ENCODE measurements at places on chromosomes 4 and X.

DNA sequence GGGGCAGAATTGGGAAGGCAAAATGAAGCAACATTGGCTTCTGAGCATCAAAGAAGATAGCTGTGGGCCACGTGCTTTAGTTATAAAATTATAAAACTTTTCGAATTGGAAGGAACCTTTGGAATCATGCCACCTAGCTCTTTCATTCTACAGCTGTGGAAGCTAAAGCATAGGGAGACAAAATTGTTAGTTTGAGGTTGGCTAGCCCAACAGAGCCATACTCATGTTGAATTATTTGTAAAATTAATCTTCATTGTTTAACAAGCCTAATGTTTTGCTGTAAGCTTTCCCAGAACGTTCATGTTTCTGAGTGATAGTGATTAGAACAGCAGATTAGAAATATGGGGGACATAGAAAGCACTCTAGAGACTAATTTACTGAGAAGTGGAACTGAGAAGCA is 35.9 kb downstream of the HHIP start:
- no peaks in the 10 kb centered on the region for H3K4me1 ChIP-seq
- no peaks in the 10 kb centered on the region for H3K27me3 ChIP-seq
- no peak overlapping the region for H3K4me3 ChIP-seq
- H3K36me3 ChIP-seq, result no peaks in the 10 kb centered on the region
- no peak overlapping the region for H3K27ac ChIP-seq

DNA sequence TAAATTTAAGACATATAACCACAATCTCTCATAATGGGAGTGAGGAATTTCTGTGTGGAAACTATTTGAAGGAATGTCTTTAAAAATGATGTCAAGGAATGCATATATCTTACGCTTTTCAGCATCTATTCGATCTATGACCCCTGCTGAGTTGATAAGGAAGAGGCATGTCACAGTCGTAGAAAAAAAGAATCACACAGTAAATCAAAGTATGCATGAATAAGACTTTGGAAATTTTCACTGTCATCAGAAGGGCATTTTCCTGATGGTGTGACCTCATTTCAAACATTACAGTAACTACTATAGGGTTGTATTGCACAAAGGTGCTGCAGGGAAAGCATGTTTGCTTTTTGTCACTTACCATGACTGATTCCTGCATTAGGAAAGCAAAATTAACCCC is 41.5 kb downstream of the REELD1 start:
- H3K36me3 ChIP-seq, result no peaks in the 10 kb centered on the region
- H3K27me3 ChIP-seq, result no peaks in the 10 kb centered on the region
- no peak overlapping the region for H3K4me3 ChIP-seq

GRCh38 chr4:141890279-141890678 is 253.9 kb downstream of the IL15 start:
- H3K36me3 ChIP-seq, result no peaks in the 10 kb centered on the region
- no peak overlapping the region for H3K27ac ChIP-seq
- no peak overlapping the region for H3K4me3 ChIP-seq
- peaks cover 5% of the 10 kb centered on the region for H3K4me1 ChIP-seq
- no peaks in the 10 kb centered on the region for H3K27me3 ChIP-seq

- no peak overlapping the region for H3K27ac ChIP-seq
- no peak overlapping the region for H3K4me3 ChIP-seq
- no peaks in the 10 kb centered on the region for H3K36me3 ChIP-seq
- no peak for DNase-seq
- H3K27me3 ChIP-seq, result no peaks in the 10 kb centered on the region
Measured at GRCh38 chr4:173436149-173436579, 37.2 kb upstream of the SCRG1 start.

DNA sequence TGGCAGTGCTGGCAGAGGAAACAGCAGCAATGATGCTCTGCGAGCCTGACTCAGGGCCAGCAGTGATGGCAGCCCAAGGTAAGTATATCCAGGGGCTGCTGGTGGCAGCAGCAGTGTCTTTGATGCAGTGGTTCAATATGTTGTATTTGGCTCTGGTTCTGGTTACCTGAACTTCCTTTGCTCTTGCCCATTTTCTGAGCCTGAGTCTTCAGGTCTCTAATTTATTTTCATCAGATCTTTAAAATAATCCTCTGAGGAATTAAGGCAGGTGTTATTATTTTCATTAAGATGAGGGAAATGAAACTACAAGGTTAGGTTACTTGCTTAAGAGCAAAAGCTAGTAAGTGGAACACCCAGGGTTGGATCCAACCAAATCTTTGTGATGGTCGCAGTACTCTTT is 102.8 kb upstream of the BMP2K start:
- no peak for DNase-seq
- no peaks in the 10 kb centered on the region for H3K36me3 ChIP-seq
- H3K27me3 ChIP-seq, result peaks cover 5% of the 10 kb centered on the region
- peaks cover 8% of the 10 kb centered on the region for H3K4me1 ChIP-seq

- H3K4me1 ChIP-seq, result no peaks in the 10 kb centered on the region
- no peak overlapping the region for H3K27ac ChIP-seq
- no peaks in the 10 kb centered on the region for H3K36me3 ChIP-seq
- H3K27me3 ChIP-seq, result no peaks in the 10 kb centered on the region
- DNase-seq, result no peak
Measured at GRCh38 chr4:36323816-36324419, 42.5 kb downstream of the DTHD1 start.

DNA sequence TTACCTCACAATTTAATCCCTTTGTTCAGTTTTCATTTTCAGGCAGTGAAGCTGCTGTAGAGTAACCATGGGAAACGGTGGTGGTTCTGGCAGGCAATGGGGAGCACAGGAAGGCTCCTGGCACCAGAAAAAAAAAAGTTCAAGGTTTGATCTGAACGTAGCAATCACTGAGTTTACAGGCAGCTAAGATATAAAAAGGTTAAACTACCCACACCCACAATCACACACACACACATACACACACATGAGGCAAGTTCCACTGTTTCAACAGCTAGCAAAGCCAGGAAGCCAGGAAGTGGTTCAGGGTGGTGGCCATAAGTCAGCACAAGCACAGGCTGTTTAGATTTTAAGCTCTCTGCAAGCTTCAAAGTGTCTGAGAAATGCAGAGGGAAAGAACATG is at the start of gene SULT1B1:
Gene SULT1B1 (minus strand): TSS at position 166 of the 400 bp plus-strand sequence. CDS start 5,403 bp downstream, outside the sequence.
- H3K36me3 ChIP-seq, result no peaks in the 10 kb centered on the region
- DNase-seq, result no peak
- no peak within 1 kb of the TSS for H3K4me3 ChIP-seq
- H3K27me3 ChIP-seq, result no peaks in the 10 kb centered on the region
- H3K4me1 ChIP-seq, result peaks cover 4% of the 10 kb centered on the region

DNA sequence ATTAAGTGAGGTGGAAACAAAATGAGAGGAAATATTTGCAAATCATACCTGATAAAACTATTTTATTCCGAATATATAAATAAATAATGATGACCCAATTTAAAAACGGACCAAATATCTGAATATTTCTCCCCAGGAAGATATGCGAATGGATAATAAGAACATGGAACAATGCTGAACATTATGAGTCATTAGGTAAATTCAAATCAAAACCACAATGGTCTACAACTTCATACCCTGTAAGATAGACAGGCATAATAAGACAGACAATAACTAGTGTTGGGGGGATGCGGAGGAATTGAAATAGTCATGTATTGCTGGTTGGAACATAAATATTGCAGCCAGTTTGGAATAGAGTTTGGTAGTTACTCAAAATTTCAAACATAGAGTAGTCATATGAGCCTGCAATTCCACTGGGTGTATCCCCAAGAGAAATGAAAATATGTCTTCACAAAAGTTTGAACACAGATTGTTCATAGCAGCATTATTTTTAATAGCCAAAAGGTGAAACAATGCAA is 47.6 kb upstream of the DRP2 start:
- no peak for DNase-seq
- H3K36me3 ChIP-seq, result peaks cover 3% of the 10 kb centered on the region
- H3K4me1 ChIP-seq, result no peaks in the 10 kb centered on the region
- no peaks in the 10 kb centered on the region for H3K27me3 ChIP-seq

DNA sequence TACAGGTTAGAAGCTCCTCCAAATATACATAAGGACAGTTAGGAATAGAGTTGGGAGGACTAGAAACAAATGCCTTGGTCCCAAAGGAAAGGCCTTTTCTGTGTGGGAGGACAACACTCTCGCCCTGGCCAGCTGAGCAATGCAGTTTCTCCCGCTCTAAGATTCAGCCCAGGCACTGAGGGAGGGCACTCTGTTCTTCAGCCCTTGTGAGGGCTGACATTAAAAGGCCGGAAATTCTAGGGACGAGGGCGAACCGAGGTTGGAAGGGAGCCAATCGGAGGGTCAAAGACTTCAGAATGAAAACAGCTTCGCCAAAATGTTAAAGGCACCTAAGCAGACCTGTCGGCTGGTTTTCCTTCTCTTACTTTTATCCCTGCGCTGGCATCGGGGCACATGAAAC is 2.9 kb upstream of the PTCHD1 start:
- H3K27ac ChIP-seq, result no peak overlapping the region
- H3K4me3 ChIP-seq, result peak overlapping the region; percentile 90
- H3K27me3 ChIP-seq, result peaks cover 96% of the 10 kb centered on the region
- H3K36me3 ChIP-seq, result no peaks in the 10 kb centered on the region
- no peak for DNase-seq

DNA sequence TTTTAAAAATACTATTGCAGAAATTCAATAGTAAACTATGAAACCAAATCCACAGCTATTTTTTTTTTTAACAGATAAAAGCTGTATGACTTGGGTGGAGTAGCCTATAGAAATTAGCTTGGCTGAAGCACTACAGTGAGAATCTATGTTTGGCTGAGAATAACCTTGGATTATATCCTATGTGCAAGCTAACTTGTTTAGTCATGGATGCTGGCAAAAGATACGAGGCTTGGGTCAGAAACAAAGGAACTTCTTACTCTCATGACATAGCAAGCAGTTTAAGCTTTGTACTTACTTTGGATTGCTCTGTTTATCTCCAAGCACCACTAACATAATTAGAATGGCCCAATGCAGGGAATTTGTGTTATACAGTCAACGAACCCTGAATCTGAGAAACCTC is 119.2 kb upstream of the GRID2 start:
- H3K27me3 ChIP-seq, result no peaks in the 10 kb centered on the region
- H3K4me3 ChIP-seq, result no peak overlapping the region
- no peaks in the 10 kb centered on the region for H3K36me3 ChIP-seq
- no peaks in the 10 kb centered on the region for H3K4me1 ChIP-seq
- H3K27ac ChIP-seq, result no peak overlapping the region

DNA sequence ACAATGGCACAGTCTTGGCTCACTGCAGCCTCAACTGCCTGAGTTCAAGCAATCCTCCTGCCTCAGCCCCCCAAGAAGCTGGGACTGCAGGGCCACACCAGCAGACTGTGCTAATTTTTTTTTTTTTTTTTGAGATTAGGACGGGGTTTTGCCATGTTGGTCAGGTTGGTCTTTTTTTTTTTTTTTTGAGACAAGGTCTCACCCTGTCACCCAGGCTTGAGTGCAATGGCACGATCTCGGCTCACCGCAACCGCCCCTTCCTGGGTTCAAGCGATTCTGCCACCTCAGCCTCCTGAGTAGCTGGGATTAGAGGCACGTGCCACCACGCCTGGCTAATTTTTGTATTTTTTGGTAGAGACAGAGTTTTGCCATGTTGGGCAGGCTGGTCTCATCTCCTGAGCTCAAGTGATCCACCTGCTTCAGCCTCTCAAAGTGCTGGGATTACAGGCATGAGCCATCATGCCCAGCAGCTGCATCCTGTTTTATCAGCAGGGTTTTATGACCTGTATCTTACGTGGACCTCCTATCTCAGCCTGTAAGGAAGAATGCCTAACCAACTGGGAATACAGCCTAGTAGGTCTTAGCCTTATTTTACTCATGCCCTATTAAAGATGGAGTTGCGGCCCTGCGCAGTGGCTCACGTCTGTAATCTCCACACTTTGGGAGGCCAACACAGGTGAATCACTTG is 13.2 kb upstream of the MRPL1 start:
- no peak for DNase-seq
- no peak overlapping the region for H3K27ac ChIP-seq
- no peaks in the 10 kb centered on the region for H3K4me1 ChIP-seq
- no peak overlapping the region for H3K4me3 ChIP-seq
- H3K27me3 ChIP-seq, result no peaks in the 10 kb centered on the region
- H3K36me3 ChIP-seq, result no peaks in the 10 kb centered on the region

- H3K4me1 ChIP-seq, result no peaks in the 10 kb centered on the region
- H3K4me3 ChIP-seq, result no peak overlapping the region
- DNase-seq, result no peak
- H3K27me3 ChIP-seq, result no peaks in the 10 kb centered on the region
- H3K27ac ChIP-seq, result no peak overlapping the region
Measured at GRCh38 chr4:27234306-27234899, 373.8 kb downstream of the STIM2 start.

- H3K27ac ChIP-seq, result no peak overlapping the region
- H3K36me3 ChIP-seq, result no peaks in the 10 kb centered on the region
- no peak for DNase-seq
- H3K4me1 ChIP-seq, result no peaks in the 10 kb centered on the region
Measured at GRCh38 chrX:65900850-65901844, 138.7 kb downstream of the VSIG4 start.
